ENCODE measurements at places on chromosomes 6 and 20. TPM values are rescaled to one million over a fixed set of nuclear protein-coding genes. Genes with fewer than 3 reads are reported as not detected.

HTR1B gene
- 1.5 TPM for total RNA-seq

BTNL2 gene
- not detected for total RNA-seq

SLC22A2 gene
- not detected for total RNA-seq

COL20A1 gene
- not detected for total RNA-seq

PPP1R14C gene
- total RNA-seq, result not detected

BPIFB1 gene
- total RNA-seq, result not detected

GSTA3 gene
- total RNA-seq, result not detected

LAMP5 gene
- total RNA-seq, result 7.8 TPM

PRL gene
- not detected for total RNA-seq

DDO gene
- total RNA-seq, result 4.3 TPM

MDFI gene
- 27.0 TPM for total RNA-seq

COL12A1 gene
- total RNA-seq, result 1.7 TPM

TNXB gene
- total RNA-seq, result 10.1 TPM

MAN1A1 gene
- total RNA-seq, result 93.8 TPM
